ENCODE measurements at places on chromosomes 4 and X.

GRCh38 chr4:18404642-18405041 is 383.1 kb upstream of the LCORL start:
- no peak for DNase-seq

- peak; percentile 3 for DNase-seq
Observed at GRCh38 chrX:17944833-17945497, 83.9 kb upstream of the RAI2 start.

DNA sequence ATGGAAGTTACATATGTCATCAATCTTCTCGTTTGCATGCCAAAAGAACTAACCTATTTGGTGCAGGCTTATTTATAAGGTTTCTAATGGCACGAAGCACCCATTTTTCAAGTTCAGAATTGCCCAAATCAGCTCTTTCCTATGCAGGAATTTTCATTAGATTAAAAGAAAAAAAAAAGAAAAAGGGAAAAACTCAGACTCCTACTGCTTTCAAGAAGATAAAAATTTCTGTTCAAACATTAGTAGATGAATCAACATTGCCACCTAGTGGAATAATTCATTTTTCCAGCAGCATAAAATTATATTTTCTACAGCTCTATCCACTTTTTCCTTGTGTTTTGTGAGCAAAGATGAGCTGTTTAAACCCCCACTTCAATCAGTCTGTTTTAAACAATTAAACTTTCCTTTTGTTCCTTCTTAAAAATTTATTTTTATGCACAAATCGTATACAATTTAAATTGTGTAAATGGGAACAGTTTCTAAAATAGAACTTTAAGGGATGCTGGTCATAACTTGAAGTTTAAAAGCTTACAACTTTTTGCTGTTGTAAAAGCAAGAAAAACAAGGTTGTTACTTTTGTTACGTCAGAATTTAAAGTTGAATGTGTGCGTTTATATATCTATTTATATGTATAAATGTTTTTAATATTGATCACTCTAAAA is 309.9 kb downstream of the ARAP2 start:
- DNase-seq = peak; percentile 4

DNA sequence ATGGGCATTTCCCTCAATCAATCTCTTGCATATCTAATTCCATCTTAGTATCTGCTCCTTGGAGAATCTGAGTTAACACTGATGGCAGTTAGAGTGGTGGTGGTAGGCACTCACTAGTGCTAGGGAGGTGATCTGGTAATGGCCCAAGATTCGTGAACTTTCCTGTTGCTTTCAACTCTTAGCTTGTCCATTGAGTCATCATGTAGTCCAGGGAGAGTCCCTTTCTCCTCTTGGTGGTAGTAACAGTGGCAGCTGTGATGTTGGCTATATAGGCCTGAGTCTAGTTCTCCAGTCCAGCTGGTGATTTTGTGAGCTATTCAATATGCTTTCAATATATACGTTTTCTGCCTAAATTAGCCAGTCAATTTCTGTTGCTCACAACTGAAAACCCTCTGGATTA is 7.0 kb upstream of the XKRX start:
- DNase-seq = no peak

DNA sequence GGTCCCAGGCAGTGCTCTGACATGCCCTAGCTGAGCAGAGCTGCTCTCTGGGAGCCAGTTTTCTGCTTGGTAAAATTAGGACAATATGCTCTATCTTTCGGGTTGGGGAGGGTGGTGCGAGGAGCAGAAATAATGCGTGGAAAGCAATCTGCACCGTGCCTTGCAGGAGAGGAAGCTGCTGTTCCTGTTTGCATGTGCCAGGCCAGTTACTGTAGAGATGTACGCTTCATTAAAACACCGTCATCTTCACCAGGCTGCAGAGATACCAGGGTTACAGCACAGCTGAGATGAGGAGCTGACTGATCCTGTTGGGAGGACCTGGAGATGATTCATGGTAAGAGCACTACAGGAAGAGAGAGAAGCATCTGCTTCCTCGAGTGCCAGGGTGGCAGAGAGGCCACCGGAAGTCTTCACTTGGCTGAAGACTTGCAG is 29.5 kb upstream of the IRF2 start:
- DNase-seq = peak; percentile 56

DNA sequence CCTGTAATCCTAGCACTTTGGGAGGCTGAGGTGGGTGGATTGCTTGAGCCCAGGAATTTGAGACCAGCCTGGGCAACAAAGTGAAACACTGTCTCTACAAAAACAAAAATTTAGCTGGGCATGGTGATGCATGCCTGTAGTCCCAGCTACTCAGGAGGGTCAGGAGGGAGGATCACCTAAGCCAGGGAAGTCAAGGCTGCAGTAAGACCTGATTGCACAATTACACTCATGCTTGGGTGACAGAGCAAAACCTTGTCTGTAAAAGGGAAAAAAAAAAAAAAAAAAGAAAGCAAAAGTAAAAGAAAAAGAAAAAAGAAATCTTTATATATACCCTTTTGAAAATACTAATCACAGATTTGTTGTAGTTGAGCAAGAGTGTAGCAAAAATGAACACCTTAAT is 801.0 kb upstream of the IGFBP7 start:
- no peak for DNase-seq

DNA sequence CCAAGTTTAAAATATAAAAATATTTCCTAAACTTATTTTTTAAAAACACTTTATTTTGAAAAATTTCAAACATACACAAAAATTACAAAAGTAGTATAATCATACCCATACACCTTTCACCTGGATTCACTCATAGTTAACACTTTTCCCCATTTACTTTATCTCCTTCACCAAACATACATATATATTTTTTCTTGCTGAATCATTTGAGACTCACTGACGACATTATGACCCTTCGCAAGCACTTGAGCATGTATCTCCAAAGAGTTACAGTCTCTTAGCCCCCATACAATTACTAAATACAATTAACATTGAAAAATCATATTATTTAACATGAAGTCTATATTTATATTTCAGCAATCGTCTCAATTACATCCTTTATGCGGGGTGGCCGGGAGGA is 19.8 kb downstream of the RXFP1 start:
- no peak for DNase-seq

- no peak for DNase-seq
Observed at GRCh38 chr4:48858130-48858529, 27.2 kb downstream of the OCIAD1 start.

DNA sequence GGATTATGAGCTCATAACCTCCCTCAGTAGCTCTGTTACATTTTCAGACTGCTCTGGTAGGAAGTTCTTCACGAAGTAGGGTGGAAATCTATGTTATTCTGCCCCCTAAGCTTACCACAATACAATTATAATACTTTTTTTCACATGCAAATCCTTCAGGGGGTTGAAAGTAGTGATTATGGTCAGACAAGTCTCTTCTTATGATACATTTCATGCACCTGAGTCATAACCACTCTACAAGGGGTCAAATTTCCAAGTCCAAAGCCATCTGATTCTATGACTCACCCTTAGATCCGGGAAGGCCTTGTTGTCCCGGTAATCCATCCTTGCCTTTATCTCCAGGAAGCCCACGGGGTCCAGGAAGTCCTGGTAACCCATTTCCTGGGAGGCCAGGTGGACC is 95.2 kb downstream of the ATG4A start:
- DNase-seq = no peak

DNA sequence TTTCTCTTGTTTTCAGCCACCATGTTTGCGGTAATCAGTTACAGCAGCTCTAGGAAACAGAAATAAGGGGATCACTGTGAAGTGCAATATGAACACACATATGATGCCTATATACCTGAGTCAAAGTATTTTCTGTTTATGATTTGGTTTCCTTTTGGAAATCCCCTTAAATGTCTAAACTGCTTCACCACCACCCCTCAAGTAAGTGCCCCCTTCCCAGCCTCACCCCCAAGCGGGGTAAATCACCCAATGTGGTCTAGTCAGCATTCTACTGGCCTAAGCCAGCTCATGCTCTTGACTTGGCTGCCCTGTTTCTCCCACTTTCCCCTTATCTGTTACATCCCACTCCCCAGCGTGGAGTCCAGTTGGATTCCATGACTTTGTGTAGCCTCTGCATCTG is 176.5 kb downstream of the QDPR start:
- no peak for DNase-seq

DNA sequence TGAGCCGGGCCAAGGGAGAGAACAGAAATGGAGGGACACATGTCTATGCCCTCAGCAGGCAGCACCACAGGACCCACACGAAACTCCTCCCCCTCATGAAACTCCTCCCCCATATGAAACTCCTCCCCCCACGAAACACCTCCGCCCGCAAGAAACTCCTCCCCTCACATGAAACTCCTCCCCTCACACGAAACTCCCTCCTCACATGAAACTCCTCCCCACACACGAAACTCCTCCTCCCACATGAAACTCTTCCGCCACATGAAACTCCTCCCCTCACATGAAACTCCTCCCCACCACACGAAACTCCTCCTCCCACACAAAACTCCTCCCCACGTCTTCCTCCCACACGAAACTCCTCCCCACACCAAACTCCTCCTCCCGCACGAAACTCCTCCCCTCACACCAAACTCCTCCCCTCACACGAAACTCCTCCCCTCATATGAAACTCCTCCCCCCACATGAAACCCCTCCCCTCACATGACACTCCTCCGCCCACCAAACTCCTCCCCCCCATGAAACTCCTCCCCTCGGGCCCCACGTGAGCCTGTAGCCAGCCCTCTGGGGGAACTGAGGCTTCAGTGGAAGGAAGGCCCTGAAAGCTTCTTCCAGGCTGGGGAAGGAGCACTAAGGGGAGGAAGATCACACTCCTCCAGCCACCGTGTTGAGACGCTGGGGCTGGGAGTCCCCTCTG is 15.2 kb downstream of the ADRA2C start:
- DNase-seq = no peak

DNA sequence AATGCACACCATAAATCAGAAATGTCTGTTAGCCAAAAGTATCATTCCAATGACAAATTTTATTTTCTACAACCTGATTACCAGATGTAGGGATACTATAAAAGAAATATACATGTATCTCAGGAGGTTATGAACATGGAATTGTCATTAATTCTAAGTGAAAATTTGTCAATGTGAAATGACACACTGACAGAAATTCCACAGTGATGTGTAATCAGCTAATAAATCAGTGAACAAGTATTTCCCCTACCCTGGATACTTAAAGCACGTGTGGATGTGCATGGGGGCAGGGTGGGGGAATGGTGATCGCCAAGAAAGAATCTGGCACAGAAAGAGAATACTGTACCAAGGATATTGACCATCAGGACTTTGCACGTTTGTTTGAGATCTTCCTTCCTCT is 123.6 kb downstream of the SH3RF1 start:
- DNase-seq = no peak

GRCh38 chrX:72020204-72020603 is 109.6 kb downstream of the NHSL2 start:
- no peak for DNase-seq

- no peak for DNase-seq
Observed at GRCh38 chr4:123349421-123350190, 47.0 kb upstream of the SPRY1 start.

DNA sequence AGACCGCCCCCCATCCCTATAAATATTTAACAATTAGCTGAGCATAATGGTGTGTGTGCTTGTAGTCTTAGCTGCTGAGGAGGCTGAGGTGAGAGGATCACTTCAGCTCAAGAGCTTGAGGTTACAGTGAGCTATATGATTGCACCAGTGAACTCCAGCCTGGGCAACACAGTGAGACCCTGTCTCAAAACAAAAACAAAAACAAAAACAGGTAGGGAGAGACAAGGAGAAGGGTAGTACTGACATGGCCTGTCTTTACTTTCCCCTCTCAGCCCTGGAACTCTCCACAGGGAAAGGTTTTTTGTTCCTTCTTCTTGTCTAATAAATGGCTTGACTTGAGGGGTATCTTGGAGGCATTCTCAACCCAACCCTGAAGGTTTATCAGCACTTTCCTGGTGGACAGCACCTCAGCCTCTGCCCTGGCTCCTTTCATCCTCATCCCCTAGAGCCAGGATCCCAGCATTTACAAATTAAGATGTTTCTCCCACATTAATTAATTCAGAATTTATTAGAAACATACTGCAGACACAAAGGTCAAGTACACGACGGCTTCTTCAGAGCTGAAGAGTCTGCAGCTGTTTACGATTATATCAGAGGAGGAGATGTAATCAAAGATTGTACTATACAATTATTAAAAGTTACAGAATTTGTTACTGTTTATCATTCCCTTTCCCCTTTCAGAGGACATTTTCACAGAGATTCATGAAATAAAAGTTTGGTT is 131.8 kb downstream of the AFF1 start:
- no peak for DNase-seq

Measured in inflammatory macrophage (primary cell).